ENCODE measurements at places on chromosomes 3 and 15.

GRCh38 chr3:81968658-81969057, 207.2 kb upstream of the GBE1 start:
- no peak for DNase-seq

GRCh38 chr3:11818033-11818432, 28.7 kb downstream of the TAMM41 start:
- DNase-seq, result no peak

GRCh38 chr15:50066666-50067065, 52.4 kb downstream of the ATP8B4 start:
- DNase-seq, result no peak

- peak; percentile 37 for DNase-seq
These were observed 33.1 kb downstream of the GRK7 start for GRCh38 chr3:141796081-141796888.

DNA sequence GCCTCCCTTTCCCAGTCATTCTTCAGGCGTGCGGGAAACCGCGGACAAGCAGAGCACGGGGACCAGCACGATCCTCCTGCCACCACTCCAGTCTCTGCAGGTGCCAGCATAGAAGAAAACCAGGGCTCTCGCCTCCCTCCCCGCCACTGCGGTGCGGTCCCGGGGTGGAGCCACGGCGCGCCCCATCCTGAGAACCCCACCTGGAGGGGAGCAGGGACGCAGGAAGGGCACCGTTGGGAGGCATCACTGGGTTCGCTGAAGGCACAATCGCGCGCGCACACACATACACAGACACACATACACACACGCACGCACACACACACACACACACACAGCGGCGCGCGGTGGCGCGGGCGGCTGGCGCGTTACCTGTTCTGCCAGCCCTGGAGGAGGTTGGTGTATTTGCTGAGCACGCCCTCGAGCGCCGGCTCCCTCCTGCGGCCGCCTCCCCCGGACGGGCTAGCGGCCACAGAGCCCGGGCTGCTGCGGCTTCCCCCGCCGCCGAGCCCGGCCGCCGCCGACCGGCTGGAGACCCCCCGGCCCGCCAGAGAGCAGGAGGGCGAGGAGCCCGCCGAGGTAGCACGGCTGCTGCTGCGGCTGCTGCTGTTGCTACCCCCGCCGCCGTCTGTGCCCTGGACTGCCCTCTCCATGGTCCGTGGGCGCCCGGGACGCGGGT, 394 bp downstream of the OSBPL10 start:
- DNase-seq, result peak; percentile 76

All from T-helper 1 cell (primary cell).